ENCODE measurements at places on chromosomes 3 and 15.

- no peak for DNase-seq
These were observed 32.9 kb downstream of the CD200R1L start for GRCh38 chr3:112813723-112814171.

GRCh38 chr3:99373088-99373845 is 265.1 kb upstream of the COL8A1 start:
- no peak for DNase-seq

- no peak for DNase-seq
These were observed 20.2 kb downstream of the RYR3 start for GRCh38 chr15:33330931-33331330.

DNA sequence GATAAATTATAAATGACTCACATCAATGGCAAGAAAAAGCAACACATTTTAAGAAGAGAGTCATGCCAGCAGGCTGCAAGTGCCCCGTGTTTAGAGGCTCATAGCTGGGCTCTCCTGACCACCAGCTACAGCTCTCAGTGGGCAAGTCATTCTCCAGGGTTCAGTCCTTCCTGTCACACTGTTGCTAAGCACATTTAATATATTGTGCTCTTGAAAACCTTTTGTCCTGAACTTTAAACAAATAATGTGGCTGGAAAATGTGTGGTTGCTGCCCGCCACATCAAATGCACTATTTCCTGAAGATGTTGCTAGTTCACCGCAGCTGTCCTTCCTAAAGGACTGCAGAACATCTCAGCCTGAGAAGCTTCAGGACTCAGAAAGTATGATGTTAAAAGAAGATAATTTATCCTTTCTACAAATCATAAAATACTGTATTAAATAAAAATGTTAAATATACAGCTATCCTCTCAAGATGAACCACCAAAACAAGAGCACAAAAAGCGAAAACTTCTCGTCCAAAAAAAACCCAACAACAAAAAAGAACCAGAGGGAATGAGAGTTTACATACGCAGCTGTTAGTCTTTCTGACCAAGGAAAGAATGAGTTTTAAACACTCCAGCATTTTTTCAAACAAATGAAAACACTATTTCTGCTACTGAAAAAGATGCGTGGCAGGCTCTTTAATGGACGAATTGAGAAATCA is 951 bp downstream of the TARS3 start:
- peak; percentile 30 for DNase-seq

DNA sequence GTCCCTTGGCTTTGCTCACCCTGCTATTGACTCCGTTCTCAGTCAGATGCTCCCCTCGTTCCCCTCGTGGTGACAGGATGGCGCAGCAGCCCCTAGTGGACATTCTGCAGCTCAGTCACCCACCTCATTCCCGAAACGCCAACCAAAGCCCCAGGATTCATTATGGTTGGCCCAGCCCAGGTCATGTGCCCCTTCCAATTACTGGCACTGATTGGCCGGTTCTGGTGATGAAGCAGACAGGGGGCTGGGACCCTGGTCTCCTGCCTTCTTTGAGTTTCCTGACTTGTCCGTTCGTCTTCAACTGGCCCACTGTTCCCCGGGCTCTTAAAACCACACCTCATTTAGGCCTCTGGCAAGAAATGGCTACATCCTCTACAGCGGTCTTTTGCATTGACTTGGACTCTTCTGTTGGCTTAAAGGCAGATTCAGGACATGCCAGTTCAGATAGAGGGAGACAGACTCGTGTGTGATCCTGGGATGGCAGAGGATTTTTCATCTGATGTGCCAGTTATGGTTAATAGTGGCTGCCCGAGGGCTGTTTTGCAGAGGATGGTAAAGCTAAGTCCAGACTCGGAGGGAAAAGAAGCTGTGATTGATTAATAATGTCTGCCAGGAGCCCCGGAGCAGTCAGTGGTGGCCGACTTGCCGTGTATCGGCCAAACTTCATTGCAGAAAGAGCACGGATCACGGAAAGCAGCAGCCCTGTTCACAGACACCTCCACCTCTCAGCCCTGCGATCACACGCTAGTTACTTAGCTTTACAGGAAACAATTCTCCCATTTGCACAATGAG is 37.8 kb downstream of the LSM3 start:
- DNase-seq = peak; percentile 54

GRCh38 chr3:192920411-192920810 is 2.8 kb upstream of the MB21D2 start:
- DNase-seq = no peak

- DNase-seq = no peak
These were observed 1.5 kb downstream of the ZBED2 start for GRCh38 chr3:111593666-111594065.

- no peak for DNase-seq
These were observed 851.0 kb downstream of the DIPK2A start for GRCh38 chr3:144822671-144823070.

- no peak for DNase-seq
These were observed 57.4 kb downstream of the CPA3 start for GRCh38 chr3:148922467-148922866.

DNA sequence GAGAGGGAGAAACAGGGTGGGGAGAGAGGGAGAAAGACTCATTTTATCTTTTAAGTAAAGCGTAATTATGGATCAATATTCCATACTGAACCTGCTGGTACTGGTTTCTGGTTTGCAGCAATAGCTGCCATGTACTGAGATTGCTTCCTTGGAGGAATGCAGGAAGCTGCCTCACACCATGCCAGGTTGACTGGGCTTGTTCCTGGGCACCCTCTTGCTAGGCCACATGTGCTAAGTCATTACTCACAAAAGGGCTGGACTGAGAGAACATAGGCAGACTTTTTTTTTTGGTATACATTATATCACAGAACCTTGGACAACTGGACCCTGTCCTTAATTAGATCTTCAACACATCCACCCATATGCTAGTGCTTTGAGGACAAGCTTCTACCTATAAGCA is 193.4 kb downstream of the ZNF621 start:
- DNase-seq = no peak

- DNase-seq = no peak
These were observed 42.2 kb downstream of the BHLHE40 start for GRCh38 chr3:5021116-5022092.

- no peak for DNase-seq
These were observed 1.8 kb upstream of the ATP10A start for GRCh38 chr15:25864966-25865365.

DNA sequence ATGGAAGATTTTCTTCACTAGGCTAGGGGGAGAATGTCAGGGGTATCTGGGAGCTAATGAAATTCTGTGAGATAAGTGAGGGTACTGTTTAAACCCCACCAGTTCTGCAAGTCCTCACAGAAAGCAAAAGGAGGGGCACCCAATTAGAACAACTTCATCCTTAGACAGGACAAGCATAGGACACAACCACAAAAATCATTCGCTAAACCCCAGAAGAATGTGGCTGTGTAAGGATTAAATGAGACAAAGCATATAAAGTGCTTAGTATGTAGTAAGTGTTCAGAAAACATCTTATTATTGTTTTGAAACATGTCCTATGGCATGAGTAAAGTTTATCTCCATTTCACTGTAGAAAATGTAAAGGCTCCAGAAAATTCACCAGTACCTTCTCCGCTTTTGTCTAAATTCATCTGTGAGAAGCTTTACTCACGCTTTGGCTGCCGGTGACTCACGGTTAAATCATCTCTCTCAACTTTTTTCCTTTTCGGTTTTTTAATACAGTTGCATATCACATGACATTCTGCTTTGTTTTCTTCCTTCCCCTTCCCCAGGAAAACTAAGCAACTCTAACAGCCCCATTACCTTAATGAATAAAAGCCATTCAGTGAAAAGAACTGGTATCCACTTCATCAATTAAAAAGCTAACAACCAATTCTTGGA is 1.7 kb downstream of the CLRN1 start:
- no peak for DNase-seq

- peak; percentile 43 for DNase-seq
These were observed at the start of gene GCHFR for GRCh38 chr15:40763801-40764628. Gene GCHFR, plus strand, starts transcription at chr15:40764068. Its CDS starts 113 bp downstream, at chr15:40764181.

- no peak for DNase-seq
These were observed 225.6 kb upstream of the ATP11B start for GRCh38 chr3:182567700-182568099.

GRCh38 chr15:34179234-34179633 is 30.7 kb downstream of the KATNBL1 start:
- DNase-seq = no peak

- no peak for DNase-seq
These were observed 44.6 kb downstream of the NME9 start for GRCh38 chr3:138284957-138285477.

DNA sequence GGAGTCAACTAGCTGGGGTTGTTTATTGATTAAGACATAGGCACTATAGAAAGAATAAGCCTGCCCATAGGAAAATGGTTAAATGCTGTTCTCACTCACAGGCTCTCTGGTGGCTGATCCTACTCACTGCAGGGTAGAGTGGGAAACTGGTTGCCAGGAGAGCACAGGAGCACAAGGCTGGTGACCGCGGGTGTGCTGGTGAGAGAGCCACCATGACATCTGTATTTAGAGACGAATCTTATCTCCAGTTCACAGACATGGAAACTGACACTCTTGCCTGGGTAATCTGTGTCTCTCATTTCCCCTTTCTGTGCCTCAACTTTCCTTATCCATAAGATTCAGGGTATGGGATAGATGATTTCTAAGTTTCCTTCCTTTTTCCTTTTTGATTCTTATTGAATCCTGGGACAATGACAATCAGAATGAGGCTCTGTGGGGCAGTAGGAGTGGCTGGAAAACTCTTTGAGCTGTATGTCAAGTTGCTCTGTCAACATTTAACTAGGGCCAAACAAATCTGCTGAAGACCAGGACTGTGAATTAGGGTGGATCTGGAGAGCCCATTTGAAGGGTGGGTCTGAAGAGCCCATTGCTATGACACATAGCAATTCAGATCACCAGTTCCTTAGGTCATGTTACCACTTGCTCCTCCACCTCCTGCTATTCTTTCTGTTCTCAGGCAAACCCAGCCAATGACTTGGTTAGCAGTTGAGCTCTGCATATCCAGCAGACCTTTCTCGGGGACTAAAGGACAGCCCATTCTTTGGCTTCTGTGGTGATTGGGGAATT is 286.1 kb upstream of the TBL1XR1 start:
- DNase-seq = no peak

DNA sequence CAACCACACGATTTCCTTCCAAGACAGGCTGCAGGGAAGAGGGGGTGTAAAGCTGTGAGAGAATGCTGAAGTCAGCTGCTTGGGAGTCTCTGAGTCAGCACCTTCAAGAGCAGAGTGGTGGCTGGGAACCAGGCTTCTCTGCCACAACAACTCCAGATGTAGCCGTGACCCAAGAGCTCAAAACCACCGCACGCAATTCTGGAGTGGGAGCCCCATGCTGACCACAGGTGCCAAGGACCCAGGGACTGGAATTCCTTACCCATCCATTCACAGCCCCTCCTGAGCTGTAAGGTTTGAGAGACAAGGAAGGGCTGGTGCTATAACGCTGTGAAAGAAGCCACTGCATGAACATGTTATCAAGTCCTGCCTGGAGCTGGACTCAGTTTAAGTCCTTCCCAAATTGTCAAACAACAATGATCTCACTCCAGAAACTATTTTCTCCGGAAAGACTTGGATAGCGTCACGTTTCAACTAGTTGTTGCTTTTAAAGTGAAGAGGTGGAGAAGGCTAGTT is 61.4 kb downstream of the UMPS start:
- DNase-seq = no peak

- DNase-seq = no peak
These were observed 14.9 kb upstream of the SENP7 start for GRCh38 chr3:101527906-101528305.

- no peak for DNase-seq
These were observed 30.3 kb downstream of the SYNM start for GRCh38 chr15:99135194-99135593.

DNA sequence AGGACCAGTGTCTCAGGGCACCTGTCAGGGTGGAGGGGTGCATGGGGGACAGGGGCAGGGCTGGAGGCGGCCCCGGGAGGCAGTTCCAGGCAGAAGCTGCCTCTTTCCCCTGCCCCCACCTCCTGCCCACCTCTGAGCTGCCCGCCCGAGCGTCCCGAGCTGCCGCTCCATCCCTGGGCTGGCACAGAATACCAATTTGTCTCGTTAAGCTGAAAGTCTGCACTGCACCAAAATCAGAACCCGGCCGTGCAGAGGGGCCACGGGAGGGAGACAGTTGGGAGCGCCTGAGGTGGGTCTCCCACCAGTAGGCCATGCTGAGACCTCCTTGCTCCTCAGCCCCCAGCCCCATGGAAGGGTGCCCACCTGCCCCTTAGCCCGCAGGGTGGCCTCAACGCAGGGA is 1.3 kb upstream of the ATP2B2 start:
- DNase-seq = no peak

- DNase-seq = no peak
These were observed 566.3 kb downstream of the AGBL1 start for GRCh38 chr15:86645925-86646500.

- no peak for DNase-seq
These were observed 14.7 kb downstream of the ST3GAL6 start for GRCh38 chr3:98777801-98778220.

DNA sequence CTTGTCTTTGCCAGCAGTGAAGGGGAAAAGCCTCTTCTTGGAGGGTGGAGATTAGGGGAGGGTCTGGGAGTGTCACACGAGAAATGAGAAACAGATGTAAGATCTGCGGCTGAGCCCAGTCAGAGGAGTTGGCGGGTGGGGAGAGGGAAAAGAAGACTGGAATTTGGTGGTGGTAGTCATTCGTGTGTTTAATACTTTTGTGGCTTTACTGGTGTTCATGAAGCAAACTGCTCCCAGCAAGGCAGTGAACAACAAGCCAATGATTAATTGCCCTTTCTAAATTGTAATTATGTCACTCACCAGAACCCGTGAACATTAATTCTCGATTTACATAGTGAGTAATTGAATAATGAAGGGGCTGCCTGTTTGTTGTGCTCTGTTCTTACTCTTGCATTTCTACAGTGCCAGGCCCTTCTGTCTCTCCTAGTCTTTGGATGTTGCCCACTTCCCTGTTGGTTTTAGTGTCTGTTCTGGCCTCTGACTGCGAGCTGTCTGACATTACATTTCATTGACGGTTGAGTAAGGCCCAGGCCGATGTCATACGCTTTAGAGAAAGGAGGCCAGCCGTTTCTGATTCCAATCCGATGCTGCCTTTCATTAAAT is 78.0 kb downstream of the CHCHD6 start:
- DNase-seq = no peak

GRCh38 chr15:96123630-96124187 is 206.8 kb upstream of the NR2F2 start:
- DNase-seq = no peak

DNA sequence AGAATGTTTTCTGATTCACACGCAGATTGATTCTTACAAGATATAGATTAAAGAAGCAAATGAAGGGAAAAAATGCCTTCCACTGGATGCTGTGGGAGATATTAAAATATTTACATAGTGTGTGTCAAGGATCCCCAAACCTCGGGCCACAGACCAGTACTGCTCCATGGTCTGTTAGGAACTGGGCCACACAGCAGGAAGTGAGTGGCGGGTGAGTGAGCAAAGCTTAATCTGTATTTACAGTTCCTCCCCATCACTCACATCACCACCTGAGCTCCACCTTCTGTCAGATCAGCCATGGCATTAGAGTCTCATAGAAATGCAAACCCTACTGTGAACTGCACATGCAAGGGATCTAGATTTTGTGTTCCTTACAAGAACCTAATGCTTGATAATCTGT is 552.6 kb upstream of the GOLIM4 start:
- DNase-seq = no peak

- DNase-seq = no peak
These were observed 75.6 kb upstream of the ADPGK start for GRCh38 chr15:72859017-72859756.

GRCh38 chr3:196198081-196198675 is 13.0 kb downstream of the ZDHHC19 start:
- no peak for DNase-seq

- DNase-seq = no peak
These were observed 44.7 kb downstream of the GOLIM4 start for GRCh38 chr3:168051070-168051469.

All from stimulated activated CD4-positive, alpha-beta T cell treated with anti-CD3 and anti-CD28 coated beads, Interleukin-12 subunit alpha, Interleukin-12 subunit beta, amount 100 ng/mL, for 48 hours (primary cell).